NCI-H510A (cell line): ENCODE measurements at places on chromosomes 5 and 9.

DNA sequence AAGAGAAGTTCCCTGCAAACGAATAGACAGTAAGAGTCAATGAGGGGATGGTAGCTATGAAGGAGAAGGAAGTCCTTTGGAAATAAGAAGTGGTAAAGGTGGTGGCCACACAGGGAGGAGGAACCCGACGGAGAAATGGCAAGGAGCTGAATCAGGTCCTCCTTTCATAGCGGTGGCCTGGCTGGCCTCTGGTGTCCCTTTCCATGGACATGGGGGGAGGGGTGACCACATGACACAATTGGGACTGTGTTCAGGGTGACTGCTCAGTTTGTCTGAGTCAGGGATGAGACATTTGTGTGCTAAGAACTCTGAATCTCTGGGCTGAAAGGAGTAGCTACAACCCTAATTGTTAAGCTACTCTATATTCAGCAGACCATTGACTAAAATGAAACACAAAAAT is 28.7 kb upstream of the TIMD4 start:
- no peak for DNase-seq

GRCh38 chr9:120465685-120466407 is 114.1 kb downstream of the CDK5RAP2 start:
- DNase-seq, result no peak

- DNase-seq, result no peak
These were observed 130.6 kb upstream of the ANKH start for GRCh38 chr5:15002173-15002572.

GRCh38 chr5:3481175-3481574 is 114.5 kb upstream of the IRX1 start:
- DNase-seq, result no peak

DNA sequence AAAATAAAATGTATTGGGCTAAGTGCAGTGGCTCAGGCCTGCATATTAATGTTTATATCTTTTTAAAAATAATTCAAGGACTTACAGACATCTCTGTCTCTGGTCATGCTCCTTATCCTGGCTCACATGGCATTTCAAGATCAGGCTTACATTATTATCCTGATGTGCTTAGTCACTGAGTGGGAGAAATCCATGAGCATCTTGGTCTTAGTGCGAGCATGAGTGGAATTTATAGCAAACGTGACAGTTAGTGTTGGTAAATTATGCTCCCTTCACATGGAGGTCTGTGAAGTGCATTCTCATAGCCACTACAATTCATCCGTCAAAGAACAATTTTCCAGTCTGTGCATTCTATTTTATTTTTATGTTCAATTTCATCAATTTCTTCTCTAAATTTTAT is 237.8 kb upstream of the EDIL3 start:
- DNase-seq, result no peak

GRCh38 chr5:135448071-135448739 is 1.1 kb upstream of the DCANP1 start:
- no peak for DNase-seq

DNA sequence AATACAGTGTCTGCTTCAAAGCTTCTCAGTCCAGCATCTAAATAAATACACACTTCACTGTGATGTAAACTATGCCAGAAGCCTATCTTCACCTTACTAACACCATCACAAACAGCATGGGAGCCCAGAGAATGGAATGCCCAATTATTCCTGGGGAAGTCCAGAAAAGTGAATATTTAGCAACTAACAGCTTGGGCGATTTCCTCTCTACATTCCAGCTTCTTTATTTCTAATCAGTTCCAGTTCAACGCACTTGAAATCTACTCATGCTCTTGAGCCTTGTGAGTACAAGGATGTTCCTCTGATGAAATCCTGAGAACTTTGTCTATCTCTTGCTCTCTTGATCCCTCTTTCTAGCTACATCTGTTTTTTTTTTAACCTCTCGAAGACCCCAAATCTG is 100.4 kb upstream of the C9orf72 start:
- DNase-seq, result no peak

- DNase-seq, result no peak
These were observed 3.5 kb downstream of the EEIG1 start for GRCh38 chr9:127977009-127977883.

GRCh38 chr5:110853267-110853666 is 114.5 kb downstream of the SLC25A46 start:
- DNase-seq, result no peak

- no peak for DNase-seq
These were observed 9.9 kb upstream of the SHOC1 start for GRCh38 chr9:111804636-111805035.

GRCh38 chr9:130262771-130263170 is 2.8 kb upstream of the HMCN2 start:
- DNase-seq, result no peak

GRCh38 chr5:154356020-154356655 is 89.7 kb upstream of the SAP30L start:
- DNase-seq, result no peak

- DNase-seq, result no peak
These were observed 75.1 kb downstream of the KCNT1 start for GRCh38 chr9:135776893-135777622.

DNA sequence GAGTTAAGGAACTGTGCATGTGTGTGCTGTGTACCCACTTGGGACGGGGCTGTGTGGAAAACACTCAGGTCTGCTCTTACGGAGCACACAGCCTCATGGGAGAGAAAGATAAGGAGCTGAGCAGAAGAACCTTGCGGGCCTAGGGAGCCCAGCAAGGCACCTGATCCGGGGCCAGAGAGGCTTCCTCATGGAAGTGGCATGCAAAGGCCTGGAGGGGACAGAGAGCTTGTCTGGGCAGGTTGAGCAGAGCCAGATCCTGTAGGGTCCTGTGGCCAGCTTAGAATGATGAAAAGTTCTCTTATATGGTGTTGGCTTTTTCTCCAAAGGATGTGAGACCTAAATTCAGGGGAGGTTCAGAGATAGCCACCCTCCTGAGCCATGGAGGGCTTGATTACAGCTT is 45.2 kb downstream of the NEK6 start:
- DNase-seq, result no peak
